Activated CD8-positive, alpha-beta memory T cell treated with anti-CD3 and anti-CD28 coated beads, Interleukin-2, amount 10 ng/mL, durations not matched to agents 7 days and 5 days (primary cell): ENCODE measurements at places on chromosomes 4 and X.

- DNase-seq, result no peak
Measured at GRCh38 chr4:14592950-14593349, 409.3 kb upstream of the CPEB2 start.

DNA sequence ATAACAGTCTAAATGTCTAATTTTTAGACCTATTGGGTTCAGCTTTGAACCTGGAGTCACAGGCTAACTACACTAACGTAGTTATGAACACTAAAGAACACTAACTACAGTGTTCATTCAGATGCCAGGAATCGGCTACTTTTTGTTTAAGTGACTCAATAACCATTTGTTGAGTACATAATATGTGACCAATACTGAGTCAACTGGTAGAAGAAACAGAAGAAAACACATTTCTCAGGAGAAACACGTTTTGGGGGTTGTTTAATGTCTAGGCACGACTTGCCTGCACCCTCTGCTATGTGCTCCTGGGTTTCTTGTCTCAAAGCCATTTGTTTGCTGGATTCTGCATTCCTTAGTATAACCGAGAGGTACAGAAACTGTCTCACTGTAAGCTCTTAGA lies 18.6 kb upstream of the CLNK start:
- DNase-seq, result no peak

- DNase-seq, result no peak
Measured at GRCh38 chr4:78312989-78313753, 238.4 kb upstream of the ANXA3 start.

DNA sequence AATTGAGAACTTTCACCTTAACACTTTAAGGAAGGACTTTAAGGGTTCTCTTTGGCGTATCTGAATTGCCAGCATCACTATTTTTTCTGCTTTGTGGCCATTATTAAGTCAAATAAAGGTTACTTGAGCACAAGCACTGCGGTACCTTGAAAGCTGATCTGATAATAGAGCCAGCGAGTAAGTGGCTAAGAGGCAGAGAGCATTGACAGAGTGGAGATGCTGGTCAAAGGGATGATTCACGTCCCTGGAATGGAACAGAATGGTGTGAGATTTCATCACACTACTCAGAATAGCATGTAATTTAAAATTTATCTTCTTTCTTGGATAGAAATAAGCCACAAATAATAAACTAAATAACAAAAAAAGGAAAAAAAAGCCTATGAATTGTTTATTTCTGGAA lies 57.1 kb upstream of the NPFFR2 start:
- DNase-seq, result no peak
